ENCODE measurements at places on chromosomes 3 and 15.

- DNase-seq, result no peak
Measured at GRCh38 chr3:129182390-129183185, 1.1 kb downstream of the CNBP start.

- no peak for DNase-seq
Measured at GRCh38 chr3:62035402-62036057, 337.8 kb downstream of the FEZF2 start.

DNA sequence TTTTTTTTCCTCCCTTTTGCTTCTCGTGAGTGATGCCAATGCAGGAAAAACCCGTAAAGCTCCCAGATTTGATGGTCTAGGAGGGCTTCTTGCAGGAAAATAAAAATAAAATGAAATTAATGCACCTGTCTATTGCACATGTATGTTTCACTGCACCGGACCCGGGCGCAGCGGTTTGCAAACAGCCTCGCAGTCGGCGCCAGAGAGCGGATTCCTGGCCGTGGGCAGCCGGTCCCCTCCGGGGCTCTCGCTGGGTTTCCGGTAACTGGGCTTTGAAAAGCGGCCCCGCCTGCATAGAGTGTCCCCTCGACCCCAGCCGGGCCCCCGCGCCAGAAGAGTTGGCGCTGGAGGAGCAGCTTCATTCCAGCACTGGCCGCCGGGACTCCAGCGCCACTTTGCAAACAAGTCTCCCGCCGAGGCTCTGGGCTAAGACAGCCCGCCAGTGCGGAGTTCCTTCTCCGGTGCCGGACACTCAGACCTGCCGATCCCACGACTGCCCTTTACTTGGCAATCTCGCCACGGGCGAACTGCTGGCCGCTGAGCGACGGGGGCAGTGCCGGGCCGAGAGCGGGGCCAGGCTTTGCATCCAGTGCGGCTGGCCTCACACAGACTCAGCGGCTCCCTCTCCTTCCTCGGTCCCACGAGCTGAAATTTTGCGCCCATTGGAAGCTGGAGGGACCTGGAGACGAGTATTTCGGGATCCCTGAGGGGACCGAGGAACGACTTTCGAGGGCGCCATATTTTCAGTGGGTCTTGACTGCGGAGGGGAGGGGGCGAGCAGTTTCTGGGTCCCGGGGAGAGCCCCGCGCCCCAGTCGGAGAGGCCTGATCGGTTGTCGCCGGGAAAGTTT is 225.9 kb upstream of the C2CD4B start:
- DNase-seq, result peak; percentile 14

- DNase-seq, result no peak
Measured at GRCh38 chr3:98599647-98600411, 6.4 kb upstream of the CPOX start.

GRCh38 chr15:35436422-35436821 is 109.5 kb downstream of the DPH6 start:
- no peak for DNase-seq

DNA sequence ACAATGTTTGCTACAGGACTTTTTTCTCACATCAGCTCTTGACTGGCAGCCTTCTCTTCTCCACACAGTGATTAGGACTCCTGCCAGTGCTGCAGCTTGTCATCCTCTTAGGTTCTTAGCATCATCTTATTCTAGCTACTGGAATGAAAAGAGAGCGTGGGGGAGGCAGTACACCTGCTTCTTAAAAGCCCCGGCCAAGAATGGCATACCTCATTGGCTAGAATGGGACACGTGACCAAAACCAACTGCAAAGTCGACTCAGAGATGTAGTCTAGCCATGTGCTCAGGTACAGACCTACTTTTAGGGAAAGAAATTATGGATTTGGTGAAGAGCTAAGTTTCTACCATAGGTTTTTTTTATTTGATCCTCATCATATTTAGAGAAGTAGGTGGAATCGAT is 44.1 kb downstream of the RARB start:
- DNase-seq, result no peak

DNA sequence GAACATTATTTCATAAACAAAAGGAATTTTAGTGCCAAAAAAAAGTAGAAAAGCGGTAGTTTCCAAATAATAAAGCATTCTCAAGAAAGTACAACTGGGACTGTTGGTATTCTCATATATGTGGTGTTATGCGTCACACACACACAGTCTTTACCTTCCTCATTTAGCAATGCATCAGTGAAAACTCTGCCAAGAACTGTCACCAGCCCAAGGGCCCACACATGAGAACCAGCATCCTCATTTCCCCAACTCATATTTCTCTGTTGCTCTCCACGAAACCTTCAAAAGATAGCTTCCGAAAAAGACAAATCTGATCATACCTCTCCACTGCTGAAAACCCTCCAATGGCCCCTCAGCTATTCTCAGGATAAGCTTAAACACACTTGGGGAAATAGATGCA is 150.7 kb downstream of the CADPS start:
- no peak for DNase-seq

DNA sequence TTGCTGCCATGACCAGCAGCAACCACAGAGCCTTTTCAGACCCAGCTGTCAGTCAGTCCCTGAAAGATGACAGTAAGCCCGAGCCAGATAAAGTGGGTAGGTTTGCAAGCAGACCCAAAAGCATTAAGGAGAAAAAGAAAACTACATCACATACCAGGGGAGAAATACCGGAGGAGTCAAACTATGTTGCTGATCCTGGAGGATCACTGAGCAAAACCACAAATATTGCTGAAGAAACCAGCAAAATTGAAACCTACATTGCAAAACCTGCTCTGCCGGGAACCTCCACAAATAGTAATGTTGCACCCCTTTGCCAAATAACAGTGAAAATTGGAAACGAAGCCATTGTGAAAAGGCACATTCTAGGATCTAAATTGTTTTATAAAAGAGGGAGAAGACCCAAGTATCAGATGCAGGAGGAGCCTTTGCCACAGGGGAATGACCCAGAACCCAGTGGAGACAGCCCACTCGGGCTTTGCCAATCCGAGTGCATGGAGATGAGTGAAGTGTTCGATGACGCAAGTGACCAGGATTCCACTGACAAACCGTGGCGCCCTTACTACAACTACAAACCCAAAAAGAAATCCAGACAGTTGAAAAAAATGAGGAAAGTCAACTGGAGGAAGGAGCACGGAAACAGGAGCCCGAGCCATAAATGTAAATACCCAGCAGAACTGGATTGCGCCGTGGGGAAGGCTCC is 42.1 kb upstream of the RASA2 start:
- no peak for DNase-seq

DNA sequence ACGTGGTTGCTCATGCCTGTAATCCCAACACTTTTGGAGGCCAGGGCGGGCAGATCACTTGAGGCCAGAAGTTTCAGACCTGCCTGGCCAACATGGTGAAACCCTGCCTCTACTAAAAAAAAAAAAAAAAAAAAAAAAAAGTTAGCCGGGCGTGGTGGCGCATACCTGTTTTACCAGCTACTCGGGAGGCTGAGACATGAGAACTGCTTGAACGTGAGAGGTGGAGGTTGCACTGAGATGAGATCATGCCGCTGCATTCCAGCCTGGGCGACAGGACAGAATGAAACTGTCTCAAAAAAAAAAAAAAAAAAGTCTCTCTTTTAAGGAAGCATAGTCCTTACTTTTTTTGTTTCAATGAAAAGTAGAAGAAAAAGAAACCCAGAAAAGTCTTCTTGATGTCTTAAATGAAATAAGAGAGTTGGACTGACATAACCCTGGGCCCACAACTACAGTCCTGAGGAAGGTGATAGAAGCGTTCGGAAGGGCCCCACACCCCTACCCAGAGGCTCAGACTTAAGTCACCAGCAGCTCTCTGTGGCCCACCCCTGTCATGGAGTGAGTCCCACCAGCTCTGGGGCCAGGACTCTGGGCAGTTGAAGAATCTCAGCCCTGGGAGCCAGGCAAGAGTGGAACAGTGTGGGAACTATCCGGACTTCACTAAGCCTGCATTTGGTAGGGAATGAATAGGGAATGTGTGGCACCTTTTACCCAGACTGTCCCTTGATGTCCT is 2.6 kb downstream of the NME9 start:
- no peak for DNase-seq

DNA sequence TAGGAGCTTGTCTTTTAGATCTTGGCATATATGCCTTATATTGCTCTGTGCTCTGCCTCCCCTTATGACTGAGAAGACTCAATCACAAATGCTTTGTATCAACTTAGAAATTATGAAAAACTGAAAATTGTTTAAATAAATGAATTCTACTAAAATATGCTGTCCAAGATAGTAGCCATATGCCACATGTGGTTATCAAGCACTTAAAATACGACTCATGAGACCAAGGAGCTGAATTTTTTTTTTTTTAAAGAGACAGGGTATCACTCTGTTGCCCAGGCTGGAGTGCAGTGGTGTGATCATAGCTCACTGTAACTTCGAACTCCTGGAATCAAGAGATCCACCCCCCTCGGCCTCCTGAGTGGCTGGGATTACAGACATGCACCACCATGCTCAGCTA is 118.3 kb downstream of the RFTN1 start:
- DNase-seq, result no peak

DNA sequence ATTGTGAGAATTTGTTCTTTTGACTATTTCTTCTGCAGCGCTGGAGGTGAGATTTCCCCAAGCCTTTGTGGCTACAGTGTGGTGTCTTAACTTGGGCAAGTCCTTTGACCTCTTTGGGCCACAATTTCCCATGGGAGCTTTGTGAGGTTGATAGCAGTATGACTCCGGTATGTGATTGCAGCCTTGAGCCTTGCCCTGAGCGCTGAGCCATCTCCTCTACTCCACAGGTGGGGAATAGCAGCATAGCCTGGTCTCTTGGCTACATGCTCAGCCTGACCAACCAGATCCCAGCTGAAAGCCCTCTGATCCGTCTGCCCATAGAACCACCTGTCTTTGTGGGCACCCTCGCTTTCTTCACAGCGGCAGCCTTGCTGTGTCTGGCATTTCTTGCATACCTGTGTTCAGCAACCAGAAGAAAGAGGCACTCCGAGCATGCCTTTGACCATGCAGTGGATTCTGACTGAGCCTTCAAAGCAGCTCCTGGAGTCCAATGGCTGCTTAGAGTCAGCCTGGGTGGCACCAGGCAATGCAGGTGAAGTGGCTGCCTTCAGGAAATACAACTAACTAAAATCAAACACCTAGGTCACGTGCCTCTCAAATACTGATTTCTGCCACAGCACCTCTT is 30.0 kb upstream of the RPL14 start:
- DNase-seq, result no peak

All from NCI-H1105 (cell line).